Left renal cortex interstitium (tissue), 4 donors: ENCODE measurements at places on chromosomes 6 and 20. TPM values are rescaled to one million over a fixed set of nuclear protein-coding genes. Genes with fewer than 3 reads are reported as not detected.

DNA sequence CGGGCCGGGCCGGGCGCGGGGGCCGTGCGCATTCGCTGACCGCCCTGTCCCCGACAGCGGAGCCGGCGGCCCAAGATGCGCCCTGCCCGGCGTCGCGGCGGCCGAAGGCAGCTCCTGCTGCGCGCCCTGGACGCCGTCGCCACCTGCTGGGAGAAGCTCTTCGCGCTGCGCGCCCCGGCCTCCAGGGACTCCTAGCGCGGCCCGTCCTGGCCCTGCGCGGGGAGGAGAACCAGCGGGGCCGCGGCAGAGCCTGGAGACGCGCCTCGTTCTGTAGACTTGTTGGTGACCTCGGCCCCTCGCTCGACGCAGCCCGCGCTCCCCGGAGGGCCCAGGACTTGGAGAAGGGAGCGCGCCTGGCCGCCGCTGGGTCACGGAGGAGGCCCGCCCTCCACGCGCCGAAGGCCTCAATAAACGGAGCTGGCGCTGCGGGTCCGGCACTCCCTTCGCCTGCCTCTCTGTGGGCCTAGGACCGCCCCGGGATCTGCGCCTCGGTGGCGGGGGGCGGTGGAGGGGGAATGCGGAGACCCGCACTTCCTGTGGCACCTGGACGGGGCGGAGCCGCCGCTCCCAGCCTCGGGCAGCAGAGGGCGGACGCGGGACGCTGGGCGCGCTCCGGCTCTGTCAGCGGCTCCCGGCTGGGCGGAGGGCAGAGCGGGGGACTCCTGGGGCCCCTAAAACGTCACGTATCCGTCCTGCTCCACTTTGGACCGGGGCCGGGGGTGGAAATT, 2.7 kb downstream of the C20orf204 start:
- DNase-seq: peak; percentile 73

GRCh38 chr6:89372506-89372901, 20.0 kb upstream of the UBE2J1 start:
- DNase-seq: no peak

- DNase-seq: no peak
These were observed 42.1 kb upstream of the MDFI start for GRCh38 chr6:41596096-41596685.

DNA sequence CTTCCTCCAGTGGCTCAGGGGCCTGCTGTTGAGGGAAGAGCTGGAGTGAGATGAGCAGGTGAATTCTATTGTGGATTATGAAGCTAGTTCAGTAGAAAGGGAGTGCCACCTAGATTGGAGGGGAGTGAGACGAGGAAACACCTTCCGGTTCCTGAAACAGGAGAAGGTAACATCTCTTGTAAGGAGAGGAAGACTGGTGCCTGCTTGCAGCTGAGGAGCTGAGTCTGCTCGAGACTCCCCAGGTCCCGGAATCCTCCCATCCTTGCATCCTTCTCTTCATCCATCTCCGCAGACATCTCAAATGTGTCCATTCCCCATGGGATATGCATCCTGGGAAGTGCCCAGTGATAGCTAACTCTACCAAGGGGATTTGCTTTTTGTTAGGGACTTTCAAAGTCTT, 242.9 kb upstream of the ZFP64 start:
- no peak for DNase-seq

Gene SLC32A1
- 1.8 TPM for polyA plus RNA-seq
